ENCODE measurements at places on chromosomes 5 and 9.

- DNase-seq, result no peak
Observed at GRCh38 chr5:102554728-102555127, 55.9 kb upstream of the SLCO6A1 start.

- no peak for DNase-seq
Observed at GRCh38 chr5:31770132-31770720, 131.3 kb downstream of the PDZD2 start.

DNA sequence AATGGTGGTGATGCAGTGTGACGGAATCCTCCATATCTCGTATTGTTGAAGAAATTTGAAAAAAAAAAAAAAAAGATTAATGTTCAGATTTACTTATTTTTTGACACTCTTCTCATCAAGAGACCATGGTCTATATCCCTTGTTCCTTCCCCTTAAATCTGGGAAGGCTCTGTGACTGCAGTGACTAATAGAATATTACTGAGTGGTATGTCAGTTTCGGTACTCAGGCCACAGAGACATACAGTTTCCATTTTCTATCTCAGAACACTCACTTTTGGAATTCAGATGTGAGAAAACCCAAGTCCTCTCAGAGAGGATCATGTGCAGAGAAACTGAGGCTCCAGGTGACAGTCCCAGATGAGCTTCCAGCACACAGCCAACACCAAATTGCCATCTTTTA, 1193.5 kb downstream of the DTWD2 start:
- no peak for DNase-seq

GRCh38 chr9:27582794-27583193, 9.5 kb upstream of the C9orf72 start:
- DNase-seq, result no peak

GRCh38 chr5:119285070-119285916, 70.5 kb upstream of the TNFAIP8 start:
- DNase-seq, result no peak

Data from stimulated activated CD4-positive, alpha-beta T cell treated with anti-CD3 and anti-CD28 coated beads, TNF-alpha, amount 100 ng/mL, for 1 hour (primary cell).